ENCODE measurements at places on chromosomes 3 and 15. TPM values are rescaled to one million over a fixed set of nuclear protein-coding genes. Genes with fewer than 3 reads are reported as not detected.

GRCh38 chr3:168325684-168326083, 230.0 kb upstream of the GOLIM4 start:
- DNase-seq, result no peak

- no peak for DNase-seq
These were observed 60.5 kb downstream of the TLE3 start for GRCh38 chr15:70037292-70037640.

- no peak for DNase-seq
These were observed 6.8 kb upstream of the PDCD6IP start for GRCh38 chr3:33791477-33792166.

GRCh38 chr3:107651782-107652181, 129.0 kb downstream of the BBX start:
- DNase-seq, result no peak

The LRRC2 gene
- 7.8 TPM for total RNA-seq

- no peak for DNase-seq
These were observed 12.9 kb downstream of the MB21D2 start for GRCh38 chr3:192904632-192905289.

The FOXL2 gene
- not detected for total RNA-seq

- DNase-seq, result no peak
These were observed 449.1 kb downstream of the IL5RA start for GRCh38 chr3:2661078-2661477.

DNA sequence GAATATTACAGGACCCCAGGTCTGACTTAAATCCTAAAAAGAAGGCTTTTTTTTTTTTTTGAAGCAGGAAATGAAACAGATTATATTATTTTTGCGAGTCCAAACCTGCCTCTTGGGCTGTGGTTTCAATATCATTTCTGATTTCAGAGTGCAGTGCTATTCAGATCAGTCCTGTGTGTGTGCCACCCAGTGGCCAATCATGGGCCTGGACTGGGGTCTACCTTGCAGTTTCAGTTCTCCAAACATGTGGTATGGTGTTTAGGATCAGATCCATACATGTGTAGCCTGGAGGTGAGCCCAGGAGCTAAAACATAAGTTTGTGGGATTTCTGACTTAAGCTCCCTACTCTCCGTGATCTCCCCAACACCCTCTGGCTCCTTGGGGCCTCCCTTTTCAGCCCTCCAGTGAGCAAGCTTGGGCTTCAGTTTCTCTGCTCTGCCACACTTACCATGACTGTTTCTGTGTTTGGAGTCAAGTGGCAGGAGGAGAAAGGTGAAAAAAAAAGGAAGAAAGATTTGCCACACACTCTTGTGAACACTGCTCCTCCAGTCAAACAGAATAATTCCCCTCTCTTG, 12.1 kb upstream of the THSD4 start:
- DNase-seq, result no peak

DNA sequence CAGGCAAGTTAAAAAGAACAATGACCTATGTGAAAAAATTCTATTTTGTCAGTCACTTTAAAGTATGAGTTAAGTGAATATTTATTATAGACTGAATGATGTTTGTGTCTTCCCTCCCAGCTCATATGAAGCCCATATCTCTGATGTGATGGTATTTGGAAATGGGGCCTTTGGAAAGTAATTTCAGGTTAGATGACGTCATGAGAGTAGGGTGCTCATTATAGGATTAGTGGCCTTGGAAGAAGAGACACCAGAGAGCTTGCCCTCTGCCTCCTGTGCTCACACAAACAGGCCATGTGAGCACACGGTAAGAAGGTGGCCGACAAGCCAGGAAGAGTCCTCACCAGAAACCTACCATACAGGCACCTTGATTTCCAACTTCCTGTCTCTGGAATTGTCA, 138.8 kb upstream of the TNIK start:
- no peak for DNase-seq

DNA sequence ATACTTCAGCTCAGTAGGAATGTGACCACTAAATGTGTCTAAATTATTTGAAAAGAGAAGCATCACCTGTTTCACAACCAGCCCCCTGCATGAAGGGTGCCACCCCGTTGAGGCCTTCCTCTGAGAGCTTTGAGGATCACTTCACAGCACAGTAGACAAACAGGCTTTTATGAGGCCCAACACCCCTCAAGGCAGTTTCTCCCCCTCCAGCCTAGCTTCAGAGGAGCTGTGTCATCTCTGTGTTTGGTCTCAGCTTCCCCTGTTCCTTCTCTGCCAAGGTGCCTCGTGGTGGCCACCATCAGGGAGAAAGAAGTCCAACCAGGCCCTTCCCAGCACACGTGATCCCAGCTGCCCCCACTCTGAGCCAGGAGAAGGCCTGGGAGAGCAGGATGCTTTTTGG, 21.6 kb upstream of the DUSP7 start:
- no peak for DNase-seq

- no peak for DNase-seq
These were observed 20.6 kb upstream of the SENP7 start for GRCh38 chr3:101533603-101533968.

DNA sequence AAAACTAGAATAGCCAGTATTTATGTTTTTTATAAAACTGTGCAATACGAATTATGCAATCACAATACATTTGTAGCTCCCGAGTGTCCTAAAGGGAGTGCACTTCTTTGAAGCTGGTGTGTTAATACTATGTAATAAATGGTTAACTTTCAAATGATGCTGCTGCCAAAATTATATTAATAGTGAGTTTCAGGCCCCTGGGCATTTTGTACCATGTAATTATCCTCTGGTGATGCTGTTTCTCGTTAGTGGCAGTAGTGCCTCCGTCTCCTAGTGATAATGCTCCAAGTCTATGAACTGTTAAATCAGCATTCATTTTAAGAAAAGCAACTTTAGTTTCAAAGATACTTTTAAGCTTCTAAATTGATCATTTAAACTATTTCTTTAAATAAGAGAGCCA, 132.7 kb upstream of the BHLHE40 start:
- no peak for DNase-seq

- no peak for DNase-seq
These were observed 13.8 kb downstream of the RIOX2 start for GRCh38 chr3:97958396-97958795.

DNA sequence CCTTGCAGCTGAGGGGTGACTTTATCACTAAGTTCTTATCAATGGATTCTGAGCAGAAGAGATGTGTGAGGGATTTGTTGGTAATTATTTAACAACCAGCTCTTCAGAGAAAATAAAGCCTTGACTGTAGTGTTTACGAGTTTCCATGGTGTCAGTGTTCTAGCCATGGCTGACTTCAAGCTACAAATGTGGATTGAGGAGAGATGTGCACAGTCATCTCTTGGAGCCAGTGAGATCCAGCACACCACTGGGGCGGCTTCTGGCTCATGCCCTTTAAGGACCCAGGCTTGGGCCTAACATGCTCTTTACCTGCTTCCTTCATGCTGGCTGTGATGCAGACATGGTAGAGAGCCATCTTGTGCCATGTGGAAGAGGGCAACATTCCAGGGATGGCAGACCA, 145.6 kb upstream of the MRPS22 start:
- no peak for DNase-seq

- no peak for DNase-seq
These were observed 19.4 kb upstream of the SEMA4B start for GRCh38 chr15:90181776-90182175.

GRCh38 chr3:71726146-71726545, 944 bp upstream of the EIF4E3 start:
- DNase-seq, result no peak

GRCh38 chr3:51378065-51378464, 7.0 kb upstream of the MANF start:
- DNase-seq, result no peak

DNA sequence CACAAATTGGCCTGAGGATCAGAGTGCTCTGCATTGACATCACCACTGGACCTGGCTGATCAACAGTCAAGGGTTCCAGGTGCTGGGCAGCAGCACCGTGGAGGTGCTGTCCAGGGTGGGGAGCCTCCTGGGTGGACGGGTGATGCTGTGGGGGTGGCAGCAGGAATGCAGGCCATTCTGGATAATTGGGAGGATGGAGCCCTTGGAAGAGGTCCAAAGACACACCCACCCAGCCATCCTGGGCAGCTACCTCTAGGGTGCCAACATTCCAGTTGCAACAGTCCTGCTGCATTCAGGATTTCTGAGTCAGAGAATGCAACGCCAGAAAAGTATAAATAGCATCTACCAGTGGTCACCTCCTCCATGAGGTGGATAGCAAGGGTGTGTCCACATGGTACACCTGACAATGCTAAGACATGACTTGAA, 26.8 kb downstream of the STARD5 start:
- DNase-seq, result no peak

- no peak for DNase-seq
These were observed 9.0 kb upstream of the LRRFIP2 start for GRCh38 chr3:37183375-37183831.

DNA sequence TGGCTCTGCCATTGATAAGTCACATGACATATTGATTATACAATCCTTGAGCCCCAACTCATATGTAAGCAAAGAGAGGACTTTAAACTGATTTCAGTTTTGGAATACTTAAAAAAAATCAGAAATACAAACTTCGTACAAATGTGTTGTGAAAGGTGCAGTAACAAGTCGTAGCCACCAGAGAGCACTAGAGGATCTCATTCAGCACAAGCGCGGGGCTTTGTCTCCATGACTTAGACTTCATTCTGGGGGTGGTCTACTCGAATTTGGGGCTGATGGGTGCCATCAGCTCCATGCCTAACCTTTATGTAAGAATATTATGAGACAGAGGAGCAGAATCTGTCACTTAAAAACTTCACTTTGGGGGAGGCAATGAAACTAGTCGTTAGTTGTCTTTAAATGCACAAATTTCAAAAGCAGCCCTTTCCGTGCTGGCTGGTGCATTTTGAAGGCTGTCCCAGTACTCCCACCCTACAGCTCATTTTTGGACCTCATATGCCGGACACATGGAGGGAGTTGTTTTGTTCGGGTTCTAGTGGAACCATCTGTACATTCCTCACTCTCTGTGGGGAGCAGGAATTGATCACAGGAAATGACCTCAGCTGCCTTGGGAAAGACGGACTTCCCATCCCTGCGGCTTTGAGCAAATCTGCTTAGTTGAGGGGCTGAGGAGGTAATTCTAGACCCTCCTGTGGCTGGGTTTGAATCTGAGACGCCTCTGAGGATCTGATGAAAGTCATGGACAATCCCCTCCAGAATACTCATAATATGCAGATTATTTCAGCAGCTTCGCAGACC, 27.5 kb upstream of the MASP1 start:
- no peak for DNase-seq

The PPP1R14D gene
- not detected for total RNA-seq

GRCh38 chr3:101938262-101938847, 89.0 kb downstream of the NFKBIZ start:
- DNase-seq, result no peak

All from occipital lobe (tissue), 3 donors.